NCI-H1092 treated with DMSO at 0.1 percent for 48 hours (cell line): ENCODE measurements at places on chromosomes 12 and 14.

GRCh38 chr12:76037130-76038103, 5.8 kb upstream of the PHLDA1 start:
- DNase-seq = peak; percentile 74

- no peak for DNase-seq
Measured at GRCh38 chr14:70685474-70686197, 43.9 kb downstream of the TTC9 start.

DNA sequence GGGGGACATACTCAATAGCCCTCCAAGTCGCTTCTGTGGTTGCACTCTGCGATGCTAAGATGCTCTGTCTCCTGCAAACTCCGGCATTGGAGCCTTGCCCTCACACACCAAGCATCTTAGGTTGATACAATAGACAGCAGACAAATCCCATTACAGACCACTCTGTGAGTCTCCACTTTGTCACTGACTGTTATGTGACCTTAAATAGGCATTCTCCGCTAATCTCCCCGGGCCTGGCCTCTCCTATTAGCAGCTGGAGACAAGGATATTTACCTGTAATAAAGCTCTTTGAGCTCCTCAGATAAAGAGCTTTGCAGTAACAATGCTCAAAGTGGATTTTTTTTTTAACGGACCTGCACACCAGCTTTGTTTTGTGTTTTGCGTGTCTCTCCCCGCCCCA, 479.7 kb upstream of the TBX3 start:
- DNase-seq = no peak

- DNase-seq = no peak
Measured at GRCh38 chr12:114263056-114263805, 142.7 kb downstream of the TBX5 start.

GRCh38 chr12:71958056-71958455, 19.4 kb downstream of the TPH2 start:
- DNase-seq = no peak

DNA sequence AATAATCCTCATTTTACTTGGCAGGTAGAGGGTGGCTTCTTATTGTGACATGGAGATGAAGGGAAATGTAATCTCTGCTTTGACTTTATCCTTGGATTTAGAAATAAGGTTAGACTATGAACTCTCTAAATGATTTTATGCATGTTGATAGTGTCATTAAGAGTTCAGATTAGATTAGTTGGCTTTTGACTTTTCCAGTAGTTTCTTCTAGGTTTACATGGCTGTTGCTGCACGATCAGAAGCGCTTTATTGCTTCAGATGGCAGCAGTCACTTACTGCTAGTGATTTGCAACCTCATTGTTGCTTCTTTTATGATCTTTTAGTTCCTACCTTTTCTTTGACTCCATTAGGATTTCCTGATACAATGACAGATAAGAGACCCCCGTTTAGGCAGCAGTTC, 32.3 kb downstream of the SLC15A5 start:
- no peak for DNase-seq

DNA sequence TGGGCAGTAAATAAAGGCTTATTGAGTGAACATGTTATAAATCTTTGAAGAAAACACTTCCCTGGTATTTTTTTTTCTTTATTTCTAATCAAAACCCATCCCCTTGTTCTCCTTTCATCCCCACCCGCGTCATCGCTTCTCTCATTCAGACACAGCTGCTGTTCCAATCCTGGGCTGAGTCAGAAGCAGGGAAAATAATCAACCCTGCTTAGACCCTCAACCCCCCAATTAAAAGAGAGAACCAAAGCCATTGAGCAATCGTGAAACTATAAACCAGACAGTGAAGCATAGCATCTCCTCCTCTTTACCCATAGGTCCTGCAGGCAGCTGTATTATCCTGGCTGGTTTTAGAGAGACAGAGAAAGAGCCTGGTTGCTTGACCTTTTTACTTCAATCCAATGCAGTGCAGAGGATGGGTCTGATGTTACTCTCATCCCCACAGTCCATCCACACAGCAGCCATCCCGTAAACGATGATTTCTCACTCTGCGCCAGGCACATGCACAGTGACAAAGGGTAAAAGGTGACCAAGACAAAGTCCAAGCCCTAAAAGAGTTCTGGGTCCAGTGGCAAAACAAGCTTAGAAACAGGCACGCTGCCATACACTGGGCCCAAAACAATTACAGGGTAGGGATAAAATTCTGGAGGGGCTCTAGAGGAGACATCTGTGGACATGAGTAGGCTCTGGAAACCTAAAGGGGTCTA, 238.3 kb downstream of the GALC start:
- no peak for DNase-seq

- no peak for DNase-seq
Measured at GRCh38 chr14:89227496-89227836, 189.6 kb downstream of the FOXN3 start.

DNA sequence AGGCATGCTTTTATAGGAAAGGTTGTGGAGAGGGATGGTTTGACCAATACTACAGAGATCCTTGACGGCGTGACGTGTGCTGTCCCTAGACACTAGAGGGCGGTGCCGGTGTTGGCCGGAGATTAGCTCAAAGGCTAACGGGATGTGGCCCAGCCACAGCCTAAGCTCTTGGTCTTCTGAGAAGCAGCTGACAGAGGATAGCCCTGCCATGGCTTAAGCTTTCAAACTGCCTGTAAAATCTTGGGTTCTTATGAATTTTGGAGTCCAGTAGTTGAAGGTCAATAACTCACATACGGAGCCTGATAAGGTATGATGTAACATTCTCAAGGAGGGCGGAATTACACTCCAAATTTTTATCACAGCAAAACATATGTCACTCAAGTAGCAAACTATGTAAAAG, 515.7 kb upstream of the ATXN7L3B start:
- DNase-seq = peak; percentile 23

- no peak for DNase-seq
Measured at GRCh38 chr12:12511895-12512711, 50.6 kb downstream of the DUSP16 start.

GRCh38 chr12:25781232-25781631, 177.2 kb upstream of the RASSF8 start:
- no peak for DNase-seq

GRCh38 chr12:89661706-89662330, 46.8 kb downstream of the ATP2B1 start:
- DNase-seq = no peak

GRCh38 chr14:59274991-59275391, 86.5 kb downstream of the DAAM1 start:
- DNase-seq = peak; percentile 8

- no peak for DNase-seq
Measured at GRCh38 chr12:10511756-10512355, 6.2 kb downstream of the EIF2S3B start.

- DNase-seq = no peak
Measured at GRCh38 chr12:131550121-131550520, 160.8 kb upstream of the SFSWAP start.

DNA sequence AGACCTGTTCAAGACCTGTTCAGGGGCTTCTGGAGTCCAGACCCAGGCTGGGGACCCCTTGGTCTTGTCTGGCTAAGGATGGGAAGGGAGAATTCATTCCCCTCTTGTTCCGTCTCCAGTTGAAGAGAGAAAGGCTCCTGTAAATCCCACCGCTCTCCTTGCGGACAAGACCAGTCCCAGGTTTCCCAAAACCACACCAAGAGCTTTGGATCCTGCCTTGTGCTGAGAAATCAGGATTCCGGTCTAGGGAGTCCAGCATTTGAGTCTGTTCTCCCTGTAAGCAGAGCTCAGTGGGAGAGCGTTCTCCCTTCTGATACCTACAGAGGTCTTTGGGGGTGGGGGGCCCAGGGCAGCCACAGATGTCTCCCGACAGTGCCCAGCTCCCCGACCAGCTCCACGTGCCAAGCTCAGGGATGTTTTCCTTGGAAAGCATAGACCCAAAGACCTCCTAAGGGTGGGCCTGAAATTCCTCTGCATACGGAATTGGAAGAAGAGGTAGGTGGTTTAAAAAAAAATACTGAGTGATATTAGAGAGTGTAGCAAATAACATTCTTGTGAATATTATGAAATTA, 1.9 kb downstream of the HOXC13 start:
- DNase-seq = no peak

- no peak for DNase-seq
Measured at GRCh38 chr12:129207084-129207483, 353.8 kb downstream of the GLT1D1 start.

DNA sequence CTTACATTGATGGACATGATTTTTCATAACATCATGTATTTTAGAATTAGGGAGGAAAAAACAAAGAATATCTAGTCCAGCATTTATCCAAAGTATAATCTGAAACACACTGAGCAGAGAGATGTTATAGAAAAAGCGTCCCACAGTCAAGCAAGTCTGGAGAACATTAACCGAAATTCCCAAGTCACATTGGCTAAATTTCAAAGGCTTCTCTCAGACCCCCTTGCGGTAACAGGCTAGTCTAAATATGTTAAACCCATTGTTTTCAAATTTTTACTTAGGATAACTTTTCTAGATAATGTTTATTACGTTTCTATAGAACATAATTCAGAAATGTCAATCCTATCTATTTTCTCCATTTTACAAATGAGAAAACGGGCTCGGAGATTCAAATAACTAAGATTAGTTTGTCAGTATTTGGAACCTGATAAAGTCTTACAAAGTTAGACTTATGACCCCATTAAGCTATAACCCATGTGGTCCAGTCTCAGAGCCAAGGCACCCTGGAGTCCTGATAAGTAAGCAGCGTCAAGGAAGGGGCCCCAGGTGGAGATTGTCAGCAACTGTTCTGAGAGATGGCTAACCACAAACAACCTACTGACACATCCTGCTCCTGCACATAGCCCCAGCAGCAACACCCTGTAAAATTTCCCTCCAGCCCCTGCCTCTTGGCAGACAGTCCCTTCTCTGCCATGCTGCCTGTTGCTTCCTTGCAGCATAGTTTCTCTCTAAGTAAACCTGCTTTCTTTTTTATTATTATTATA, 220.6 kb upstream of the TMEM260 start:
- no peak for DNase-seq

DNA sequence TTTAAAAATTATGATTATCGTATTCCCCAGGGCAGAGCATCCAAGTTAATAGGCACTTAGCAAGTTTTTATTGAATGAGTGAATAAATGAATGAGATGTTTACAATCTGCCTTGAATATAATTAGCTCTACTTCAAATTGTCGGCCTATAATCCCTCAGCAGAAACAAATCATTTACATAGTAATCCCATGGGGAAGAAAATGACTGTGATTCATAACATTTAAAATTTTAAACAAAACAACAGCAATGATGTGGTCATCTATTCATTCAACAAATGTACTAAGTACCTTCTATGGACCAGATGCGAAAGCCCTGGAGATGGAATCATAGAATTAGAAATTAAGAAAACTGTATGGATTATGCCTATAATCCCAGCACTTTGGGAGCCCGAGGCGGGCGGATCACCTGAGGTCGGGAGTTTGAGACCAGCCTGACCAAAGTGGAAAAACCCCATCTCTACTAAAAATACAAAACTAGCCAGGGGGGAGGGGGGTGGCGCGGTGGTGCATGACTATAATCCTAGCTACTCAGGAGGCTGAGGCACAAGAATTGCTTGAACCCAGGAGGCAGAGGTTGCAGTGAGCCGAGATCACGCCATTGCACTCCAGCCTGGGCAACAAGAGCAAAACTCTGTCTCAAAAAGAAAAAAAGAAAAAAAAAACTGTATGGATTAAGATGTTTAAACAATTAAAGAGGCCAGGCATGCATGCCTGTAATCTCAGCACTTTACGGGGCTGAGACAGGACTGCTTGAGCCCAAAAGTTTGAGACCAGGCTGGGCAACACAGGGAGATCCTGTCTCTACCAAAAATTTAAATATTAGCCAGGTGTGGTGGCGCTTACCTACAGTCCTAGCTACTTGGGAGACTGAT, 17.7 kb upstream of the MDM2 start:
- DNase-seq = no peak

- no peak for DNase-seq
Measured at GRCh38 chr12:117226505-117226904, 36.2 kb upstream of the FBXO21 start.

DNA sequence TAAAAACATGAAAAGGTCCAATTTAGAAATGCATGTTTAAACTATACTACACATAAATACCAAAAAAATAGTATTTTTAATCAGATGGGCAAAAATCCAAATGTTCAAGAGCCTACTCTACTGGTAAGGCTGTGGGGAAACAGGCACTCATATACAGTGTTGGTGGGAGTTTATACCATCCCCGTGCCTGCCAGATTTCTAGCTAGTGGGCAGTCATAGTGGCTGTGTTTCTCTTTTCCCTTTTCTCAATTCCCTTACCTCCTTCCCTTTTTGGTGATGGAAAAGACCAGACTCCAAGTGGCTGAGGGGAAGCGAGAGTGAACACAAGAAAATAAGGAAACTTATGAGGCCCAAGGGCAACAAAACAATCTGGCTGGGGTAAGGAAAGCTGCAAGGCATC, 14.7 kb downstream of the ZNF641 start:
- no peak for DNase-seq

GRCh38 chr12:65881348-65881961, 57.2 kb downstream of the HMGA2 start:
- DNase-seq = no peak

GRCh38 chr12:60872850-60873713, 1277.3 kb downstream of the SLC16A7 start:
- DNase-seq = no peak

GRCh38 chr12:46946137-46946536, 120.3 kb upstream of the SLC38A4 start:
- DNase-seq = no peak

DNA sequence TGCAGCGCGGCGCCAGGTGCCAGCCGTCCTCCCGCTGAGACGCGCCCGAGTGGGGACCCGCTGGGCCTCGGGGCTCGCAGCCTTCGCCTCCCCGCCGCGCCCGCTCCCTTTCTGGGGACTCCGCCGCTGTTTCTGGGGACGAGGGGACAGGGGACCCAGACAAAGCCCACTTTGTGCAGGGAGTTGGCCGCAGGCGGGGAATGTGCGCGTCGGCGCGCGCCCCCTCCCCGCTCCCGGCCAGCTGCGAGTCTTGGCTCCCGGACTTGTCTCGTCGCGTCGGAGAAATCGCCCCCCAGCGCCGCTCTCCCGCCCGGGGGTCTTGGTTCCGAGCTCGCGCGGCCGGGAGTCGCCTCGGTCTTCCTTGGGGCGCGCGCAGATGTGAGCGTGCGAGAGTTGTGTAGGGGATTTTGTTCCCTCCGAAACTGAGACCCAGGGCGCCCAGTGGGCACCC, 717 bp downstream of the VASH1 start:
- peak; percentile 35 for DNase-seq

DNA sequence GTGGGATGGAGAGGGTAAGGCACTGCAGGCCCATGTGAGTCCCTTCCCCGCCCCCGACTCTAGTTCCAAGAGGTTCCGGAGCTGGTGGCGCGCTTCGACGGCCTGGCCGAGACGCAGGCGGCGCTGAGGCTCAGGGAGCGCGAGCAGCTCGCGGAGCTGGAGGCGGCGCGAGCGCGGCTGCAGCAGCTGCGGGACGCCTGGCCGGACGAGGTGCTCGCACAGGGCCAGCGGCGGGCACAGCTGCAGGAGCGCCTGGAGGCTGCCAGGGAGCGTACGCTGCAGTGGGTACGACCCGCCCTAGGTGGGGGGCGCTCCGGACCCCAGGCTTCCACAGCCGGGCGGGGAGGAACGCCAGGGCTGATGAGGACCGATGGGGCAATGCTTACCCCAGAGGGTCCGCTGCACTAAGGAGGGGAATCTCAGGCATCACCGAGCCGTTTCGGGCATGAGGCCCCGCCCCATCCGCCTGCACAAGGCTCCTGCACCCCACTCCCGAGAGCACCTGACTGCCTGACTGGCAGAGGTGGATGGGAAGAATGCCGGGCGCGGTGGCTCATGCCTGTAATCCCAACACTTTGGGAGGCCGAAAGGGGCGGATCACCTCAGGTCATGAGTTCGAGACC, 4.9 kb downstream of the CFAP73 start:
- DNase-seq = peak; percentile 23
